ENCODE measurements at places on chromosomes 3 and 15.
A peak's percentile ranks its signal among the peaks of the same experiment; 100 is the strongest.

DNA sequence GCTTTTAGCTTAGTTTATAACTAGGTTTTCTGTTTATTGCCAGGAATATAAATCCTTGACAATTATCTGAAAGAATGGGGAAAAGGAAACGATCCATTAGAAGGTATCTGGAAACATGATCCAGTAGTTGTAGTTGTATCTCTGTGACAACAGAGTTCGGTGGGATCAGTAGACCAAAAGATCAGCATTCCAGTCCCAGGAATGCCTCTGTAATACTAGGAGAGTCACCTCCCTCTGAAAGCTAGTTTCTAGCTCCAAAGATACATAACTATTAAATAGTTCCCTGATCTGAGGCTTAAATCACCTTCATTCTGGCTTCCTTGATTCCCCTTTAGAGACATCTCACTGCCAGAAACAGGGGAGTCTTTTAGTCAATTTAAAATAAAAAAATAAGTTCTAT lies 34.1 kb downstream of the MB21D2 start:
- DNase-seq: no peak

DNA sequence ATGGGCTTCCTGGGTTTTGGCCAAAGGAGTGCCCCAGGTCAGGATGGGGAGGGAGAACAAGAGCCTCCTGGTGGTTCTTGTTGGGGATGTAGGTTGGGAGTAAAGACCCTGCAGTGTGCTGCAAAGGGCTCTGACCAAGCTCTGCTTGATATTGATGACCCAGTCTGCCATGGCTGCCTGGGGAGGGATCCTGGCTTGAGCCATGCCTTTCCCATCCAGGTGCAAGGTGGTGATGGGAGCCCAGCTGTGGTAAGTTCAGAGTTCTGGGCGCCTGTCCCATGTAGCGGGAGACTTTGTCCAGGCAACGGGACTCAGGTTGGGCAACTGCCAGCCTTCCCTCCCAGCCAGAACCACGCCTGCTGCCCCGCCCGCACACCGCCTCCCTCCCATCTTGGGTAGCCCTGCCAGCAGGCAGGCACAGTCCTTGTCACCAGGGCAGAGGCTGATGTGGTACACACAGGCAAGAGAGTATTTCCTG lies 2.6 kb downstream of the GNAI2 start:
- DNase-seq: no peak

DNA sequence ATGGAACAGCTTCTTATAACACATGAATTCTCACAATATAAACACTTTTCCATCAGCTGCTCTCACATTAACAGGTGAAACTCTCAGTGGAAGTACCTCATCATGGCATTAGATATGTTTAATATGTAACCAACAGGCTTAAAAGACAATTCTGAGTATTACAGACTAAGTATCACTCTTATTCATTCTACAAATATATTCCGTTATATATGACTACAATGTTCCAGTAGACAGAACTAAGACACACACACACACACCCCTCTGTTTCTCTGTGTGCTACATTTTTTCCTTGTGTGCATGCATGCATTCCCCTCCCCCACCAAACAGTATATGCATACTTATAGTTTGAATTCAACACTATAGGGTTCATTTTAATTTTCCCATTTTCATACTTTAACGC lies 32.4 kb downstream of the MRPL3 start:
- no peak for DNase-seq

GRCh38 chr3:49165771-49166751 lies at the start of gene CCDC71:
CCDC71 (minus strand) TSS chr3:49166331; CDS start chr3:49164208, 2,123 bp downstream.
- peak; percentile 53 for DNase-seq

DNA sequence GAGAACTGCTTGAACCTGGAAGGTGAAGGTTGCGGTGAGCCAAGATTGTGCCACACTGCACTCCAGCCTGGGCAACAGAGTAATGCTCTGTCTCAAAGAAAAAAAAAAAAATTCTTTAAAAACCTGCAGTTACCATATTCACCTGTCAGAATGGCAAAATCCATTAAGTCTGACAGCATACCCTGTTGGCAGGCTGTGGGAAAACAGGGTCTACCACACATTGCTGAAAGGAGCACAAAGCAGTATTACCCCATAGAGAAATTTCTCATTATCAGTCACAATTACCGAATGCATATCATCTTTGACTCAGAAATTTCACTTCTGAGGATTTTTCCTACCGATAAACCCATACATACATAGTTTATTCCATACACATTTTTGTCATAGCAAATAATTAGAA lies 264.1 kb upstream of the SLCO3A1 start:
- no peak for DNase-seq

DNA sequence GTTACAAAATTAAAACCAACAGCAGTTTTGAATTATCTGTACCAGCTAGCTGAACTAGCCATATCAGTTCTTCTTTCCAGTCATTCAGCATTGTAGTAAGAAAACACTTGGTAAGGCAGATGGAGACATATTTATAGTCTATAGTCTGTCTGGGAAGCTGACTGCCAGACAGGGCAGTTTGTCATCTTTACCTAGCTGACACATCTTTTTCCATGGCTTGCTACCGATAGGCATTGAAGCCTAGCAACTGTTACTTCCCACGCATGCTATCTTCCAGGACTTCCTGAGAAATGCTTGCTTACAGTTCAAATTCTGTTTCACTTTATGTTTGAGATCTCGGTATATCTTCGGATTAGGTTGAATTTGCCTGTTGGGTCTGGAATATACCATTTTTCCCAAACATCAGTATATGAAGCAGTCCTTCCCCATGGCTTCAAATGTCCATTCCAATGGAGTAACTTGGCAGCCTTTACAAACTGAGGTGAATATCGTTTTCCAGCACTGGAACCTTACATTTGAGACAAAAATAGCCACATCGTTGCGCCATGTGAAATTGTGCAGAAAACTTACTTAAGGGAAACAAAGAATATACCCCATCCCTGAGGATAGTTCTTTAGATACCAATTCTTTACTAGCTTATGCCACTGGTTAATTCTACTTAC lies 8.8 kb downstream of the GNL3 start:
- DNase-seq: no peak

DNA sequence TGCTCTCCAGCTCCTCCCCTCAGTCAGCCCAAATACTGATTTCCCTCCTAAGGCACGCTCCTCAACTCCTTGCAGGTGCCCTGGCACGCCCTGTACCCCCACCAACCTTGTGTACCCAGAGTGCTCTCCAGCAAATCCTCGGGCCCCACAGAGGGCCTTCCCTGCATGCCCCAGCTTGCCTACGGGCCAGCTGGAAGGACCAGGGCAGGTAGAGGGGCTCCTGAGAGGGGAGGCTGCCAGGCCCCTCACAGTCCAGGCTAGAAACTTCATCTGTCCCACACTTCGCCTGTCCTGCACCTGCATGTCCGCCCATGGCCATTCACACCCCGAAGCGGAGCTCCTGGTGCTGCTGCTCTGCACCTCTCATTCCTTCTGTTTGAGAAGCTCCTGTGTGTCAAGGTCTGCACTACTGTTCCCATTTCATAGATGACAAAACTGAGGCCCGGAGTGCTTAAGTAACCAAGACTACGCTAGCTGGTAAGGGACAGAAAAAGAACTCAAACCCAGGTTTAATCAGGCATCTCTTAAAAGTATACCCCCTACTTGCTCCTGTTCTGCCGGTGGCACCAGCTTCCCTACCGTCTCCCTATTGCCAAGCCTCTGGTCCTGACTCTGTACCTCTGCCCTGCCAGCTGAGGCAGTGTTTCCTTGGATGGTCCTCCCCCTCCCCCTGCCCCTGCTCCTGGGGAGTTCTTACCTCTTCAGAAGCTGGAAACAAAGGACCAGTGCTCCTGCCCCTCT lies 35.6 kb downstream of the ZXDC start:
- DNase-seq: no peak

- no peak for DNase-seq
These were observed 34.3 kb downstream of the USP8 start for GRCh38 chr15:50458348-50459112.

DNA sequence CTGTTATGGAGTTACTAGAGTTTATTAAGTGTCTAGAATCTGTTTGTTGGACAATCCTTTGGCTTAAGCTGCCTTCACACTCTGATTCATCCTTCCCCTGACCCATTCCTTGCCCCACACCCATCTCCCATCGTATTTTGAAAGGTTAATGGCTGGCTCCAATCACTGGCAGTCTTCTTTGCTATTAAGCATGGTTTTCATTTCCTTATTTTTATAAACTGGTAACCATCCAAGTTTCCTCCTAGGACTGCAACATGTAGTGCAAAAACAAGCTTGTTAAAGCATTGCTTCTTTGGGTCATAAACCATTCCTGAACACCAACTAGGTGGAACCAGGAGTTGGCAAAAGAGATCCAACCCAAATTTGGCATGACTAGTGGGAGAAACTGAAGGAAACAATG lies 148.4 kb downstream of the DTWD1 start:
- no peak for DNase-seq

GRCh38 chr15:59444980-59445545 lies 7.1 kb downstream of the FAM81A start:
- no peak for DNase-seq

GRCh38 chr3:123002749-123003497 lies 24.6 kb downstream of the SEMA5B start:
- no peak for DNase-seq

DNA sequence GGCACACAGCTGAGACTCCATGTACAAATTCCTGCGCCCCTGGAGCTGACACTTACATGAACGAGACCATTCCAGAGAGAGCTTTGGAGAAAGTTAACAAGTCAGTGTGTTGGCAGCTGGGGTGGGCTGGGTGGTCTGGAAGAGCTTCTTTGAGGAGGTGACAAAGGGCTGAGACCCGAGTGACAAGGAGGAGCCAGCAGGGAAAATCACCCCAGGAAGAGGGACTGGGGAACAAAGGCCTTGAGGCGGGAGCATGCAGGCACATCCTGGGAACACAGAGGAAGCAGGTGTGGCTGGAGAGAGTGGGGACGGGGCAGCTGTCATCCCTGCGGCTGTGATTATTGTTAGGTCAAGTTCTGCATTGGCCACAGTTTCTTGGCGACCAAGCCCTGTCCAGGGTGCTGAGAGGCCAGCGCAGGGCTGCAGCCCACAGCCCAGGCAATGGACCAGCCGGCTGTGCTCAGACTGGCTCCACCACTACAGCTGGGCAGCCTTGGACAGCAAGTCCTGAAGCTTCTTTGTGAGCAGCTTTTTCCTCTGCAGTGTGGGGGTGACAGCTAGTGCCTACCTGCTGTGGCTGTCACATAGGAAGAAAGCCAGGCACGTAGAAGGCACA lies 34.2 kb upstream of the PRR23E start:
- no peak for DNase-seq

GRCh38 chr3:126664591-126665214 lies 9.8 kb upstream of the TXNRD3 start:
- no peak for DNase-seq

- no peak for DNase-seq
These were observed 17.6 kb downstream of the BHLHE40 start for GRCh38 chr3:4996771-4997291.

DNA sequence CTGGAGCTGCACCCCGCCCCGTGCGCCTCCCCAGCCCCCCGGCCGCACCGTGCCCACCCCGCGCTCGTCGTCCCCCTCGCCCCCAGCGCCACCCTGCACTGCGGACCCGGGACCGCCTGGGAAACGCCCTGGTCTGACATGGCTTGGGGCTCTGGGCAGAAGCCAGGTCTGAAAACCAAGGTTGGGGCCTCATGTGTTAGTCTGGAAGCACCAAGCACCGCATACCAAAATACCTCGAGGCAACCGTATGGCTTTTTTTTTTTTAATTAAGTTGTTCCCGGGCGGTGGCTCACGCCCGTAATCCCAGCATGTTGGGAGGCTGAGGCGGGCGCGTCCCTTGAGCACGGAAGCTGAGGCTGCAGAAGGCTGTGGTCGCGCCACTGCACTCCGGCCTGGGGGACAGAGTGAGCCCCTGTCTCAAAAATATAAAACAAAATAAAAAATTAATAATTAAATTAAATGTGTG lies 91.5 kb upstream of the CHD2 start:
- DNase-seq: no peak

- DNase-seq: no peak
These were observed 11.3 kb upstream of the IL12A start for GRCh38 chr3:159977295-159977694.

DNA sequence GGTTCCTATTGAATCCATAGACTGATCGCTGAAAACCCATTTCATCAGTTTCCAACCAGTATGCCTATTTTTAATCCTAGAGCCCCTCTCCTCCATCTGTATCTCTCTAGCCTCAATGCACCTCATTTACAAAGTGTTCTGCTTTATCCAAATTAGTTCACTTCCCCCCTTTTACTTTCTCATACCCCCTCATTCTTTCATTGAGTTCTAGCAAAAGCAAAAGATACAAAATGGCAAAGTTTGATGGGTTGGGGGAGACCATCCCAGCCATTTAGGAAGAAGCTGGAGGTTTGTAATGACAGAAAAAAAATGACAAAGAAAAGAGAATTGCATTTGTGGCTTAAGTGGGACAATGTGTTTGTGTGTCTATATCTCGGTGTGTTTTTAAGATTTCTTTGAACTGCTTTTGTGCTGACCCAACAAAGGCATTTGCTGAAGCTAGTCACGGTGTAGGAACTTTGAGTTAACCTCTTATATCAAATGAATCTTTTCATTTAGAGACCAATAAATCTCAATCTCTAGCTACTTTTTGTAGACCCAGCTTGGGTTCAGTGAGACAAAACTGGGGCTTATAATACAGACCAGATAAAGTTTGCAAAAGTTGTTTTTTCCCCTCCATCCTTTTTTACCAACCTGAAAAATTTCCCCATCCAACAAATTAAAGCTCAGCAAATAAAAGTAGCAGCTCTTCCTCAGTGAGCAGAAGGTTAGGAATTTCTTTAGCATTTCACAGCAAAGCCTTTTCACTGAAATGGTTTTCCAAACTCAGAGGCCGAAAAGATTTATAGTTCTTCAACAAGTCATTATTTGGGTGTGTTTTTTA lies 18.7 kb downstream of the NR2F2 start:
- no peak for DNase-seq

DNA sequence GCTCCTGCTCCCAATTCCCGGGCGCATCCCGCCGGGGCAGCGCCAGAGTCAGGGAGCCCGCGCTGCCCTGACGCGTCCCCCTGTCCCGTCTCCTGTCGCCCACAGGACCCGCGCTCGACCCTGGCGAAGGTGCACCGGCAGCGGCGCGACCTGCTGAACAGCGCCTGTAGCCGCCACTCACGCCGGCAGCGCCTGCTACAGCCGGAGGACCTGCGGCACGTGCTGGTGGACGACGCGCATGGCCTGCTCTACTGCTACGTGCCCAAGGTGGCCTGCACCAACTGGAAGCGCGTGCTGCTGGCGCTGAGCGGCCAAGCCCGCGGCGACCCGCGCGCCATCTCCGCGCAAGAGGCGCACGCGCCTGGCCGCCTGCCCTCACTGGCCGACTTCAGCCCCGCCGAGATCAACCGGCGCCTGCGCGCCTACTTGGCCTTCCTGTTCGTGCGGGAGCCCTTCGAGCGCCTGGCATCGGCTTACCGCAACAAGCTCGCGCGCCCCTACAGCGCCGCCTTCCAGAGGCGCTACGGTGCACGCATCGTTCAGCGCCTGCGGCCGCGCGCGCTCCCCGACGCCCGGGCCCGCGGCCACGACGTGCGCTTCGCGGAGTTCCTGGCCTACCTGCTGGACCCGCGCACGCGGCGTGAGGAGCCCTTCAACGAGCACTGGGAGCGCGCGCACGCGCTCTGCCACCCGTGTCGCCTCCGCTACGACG lies 16.9 kb downstream of the C3orf22 start:
- no peak for DNase-seq

- DNase-seq: no peak
These were observed 110.2 kb downstream of the ST8SIA2 start for GRCh38 chr15:92503889-92504288.

- DNase-seq: no peak
These were observed 10.2 kb upstream of the TIPARP start for GRCh38 chr3:156664011-156664830.

- no peak for DNase-seq
These were observed 75.2 kb downstream of the NEK10 start for GRCh38 chr3:27293939-27294338.

- DNase-seq: no peak
These were observed 182.3 kb downstream of the EPHA3 start for GRCh38 chr3:89289574-89290190.
